ENCODE measurements at places on chromosomes 5 and 9. TPM values are rescaled to one million over a fixed set of nuclear protein-coding genes. Genes with fewer than 3 reads are reported as not detected.

The MUSK gene
- not detected for total RNA-seq

GRCh38 chr9:6759185-6759977 is 1.6 kb downstream of the KDM4C start:
- peak; percentile 88 for DNase-seq

The FAM221B gene
- total RNA-seq = not detected

- no peak for DNase-seq
Measured at GRCh38 chr9:85147046-85147640, 477.6 kb downstream of the NTRK2 start.

All from fibroblast of the aortic adventitia (primary cell).